ENCODE measurements at places on chromosomes 7 and 10.

DNA sequence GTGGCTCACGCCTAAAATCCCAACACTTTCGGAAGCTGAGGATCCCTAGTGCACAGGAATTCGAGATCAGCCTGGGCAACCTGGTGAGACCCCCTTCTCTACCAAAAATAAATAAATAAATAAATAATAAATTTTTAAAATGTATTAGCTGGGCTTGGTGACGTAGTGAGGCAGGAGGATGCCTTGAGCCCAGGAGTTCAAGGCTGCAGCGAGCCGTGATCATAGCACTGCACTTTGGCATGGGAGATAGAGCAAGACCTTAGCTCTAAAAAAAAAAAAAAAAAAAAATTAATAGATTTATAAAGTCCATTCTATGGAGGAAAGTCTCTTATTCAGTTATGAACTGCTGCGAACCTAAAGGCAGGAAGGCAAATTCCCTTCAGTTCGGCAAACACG lies 1.1 kb upstream of the PTPN12 start:
- no peak for DNase-seq

- DNase-seq: no peak
These were observed 50.1 kb upstream of the DRGX start for GRCh38 chr10:49446031-49446430.

DNA sequence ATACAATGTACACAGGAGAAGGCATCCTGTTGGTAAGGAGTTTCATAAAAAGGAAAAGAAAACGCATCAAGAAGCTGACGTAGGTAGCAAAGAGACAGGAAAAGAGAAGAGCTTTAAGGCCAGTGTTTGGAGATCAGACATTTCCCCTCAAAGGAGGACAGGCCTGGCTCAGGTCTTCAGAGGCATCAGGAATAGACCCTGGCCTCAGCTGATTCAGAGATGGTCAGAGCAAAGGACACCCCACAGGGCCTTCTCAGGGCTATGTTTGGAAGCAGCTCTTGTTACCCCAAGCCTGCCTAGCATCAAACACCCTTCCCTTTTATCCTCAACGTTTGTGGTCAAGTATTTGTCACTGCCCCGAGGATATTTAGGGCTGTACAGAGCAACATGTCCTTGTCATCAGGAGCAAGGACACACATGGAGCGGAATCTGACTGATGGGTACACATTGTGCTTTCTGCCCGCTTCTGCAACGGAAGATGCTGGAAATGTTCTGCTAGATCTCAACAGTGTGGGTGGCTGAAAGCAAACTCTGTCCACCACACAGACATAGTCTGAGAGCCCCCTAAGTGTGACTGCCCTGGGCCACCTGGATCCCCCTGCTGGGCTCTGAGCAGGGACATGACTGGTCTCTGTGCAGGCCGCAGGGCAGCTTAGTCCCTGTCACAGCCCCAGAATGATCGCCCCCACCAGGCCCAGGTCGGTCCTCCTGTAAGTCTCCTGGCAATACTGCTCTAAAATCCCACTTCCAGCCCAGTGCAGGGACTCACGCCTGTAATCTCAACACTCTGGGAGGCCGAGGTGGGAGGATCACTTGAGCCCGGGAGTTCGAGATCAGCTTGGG lies 1.0 kb upstream of the ZDHHC4 start:
- no peak for DNase-seq

DNA sequence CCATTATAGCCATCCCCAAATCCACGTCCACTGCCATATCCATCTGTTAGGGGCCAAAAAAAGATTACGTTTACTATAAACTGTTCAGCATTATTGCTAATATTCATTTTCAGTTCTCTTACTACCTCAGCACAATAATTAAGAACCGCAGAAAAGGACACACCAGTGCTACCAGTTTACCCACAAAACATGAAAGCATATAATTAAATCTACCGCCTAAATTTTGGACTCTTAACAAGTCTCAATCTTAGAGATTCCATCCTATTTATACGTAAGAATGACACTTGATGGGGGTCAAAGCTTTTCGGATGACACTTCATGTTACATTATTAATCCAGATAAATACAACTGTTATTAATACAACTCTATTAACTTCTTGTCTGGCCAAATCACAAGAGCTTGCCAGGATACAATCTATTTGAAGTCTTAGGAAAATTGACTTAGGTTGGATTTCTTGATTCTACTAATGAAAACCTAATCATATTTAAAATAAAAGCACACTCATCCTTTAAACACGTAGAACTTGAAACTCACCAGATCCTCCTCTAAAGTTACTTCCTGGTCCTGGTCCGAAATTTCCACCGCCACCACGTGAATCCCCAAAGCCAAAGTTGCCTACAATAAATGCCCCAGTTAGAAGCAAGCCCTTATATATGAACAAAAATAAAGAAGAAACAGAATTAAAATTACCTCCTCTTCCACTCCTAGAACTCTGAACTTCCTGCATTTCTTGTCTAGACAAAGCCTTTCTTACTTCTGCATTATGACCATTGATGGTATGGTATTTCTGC lies 4.5 kb downstream of the HNRNPA2B1 start:
- no peak for DNase-seq

DNA sequence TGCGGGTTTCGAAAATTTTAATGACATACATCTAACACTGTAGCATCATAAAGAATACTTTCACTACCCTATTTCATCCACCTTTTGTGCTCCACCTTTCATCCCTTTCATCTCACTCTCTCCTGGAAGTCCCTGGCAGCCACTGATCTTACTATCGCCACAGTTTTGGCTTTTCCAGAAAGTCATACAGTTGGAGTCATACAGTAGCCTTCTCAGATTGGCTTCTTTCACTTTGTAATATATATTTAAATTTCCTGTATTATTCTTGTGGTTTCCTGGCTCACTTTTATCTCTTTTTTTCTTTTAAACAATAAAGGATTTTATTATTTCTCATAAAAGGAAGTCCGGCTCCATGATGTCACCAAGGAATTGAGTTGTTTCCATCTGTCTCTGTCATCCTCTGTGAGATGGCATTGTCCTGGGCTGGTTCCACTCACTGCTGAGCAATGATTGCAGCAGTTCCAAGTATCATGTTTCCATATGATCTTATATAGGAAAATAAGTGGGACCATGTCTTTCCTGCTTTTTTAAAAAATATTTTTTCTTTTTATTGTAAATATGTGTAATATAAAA lies 626.3 kb downstream of the POM121L12 start:
- DNase-seq: no peak

GRCh38 chr7:25496476-25497368 lies 268.4 kb upstream of the NPVF start:
- DNase-seq: no peak

DNA sequence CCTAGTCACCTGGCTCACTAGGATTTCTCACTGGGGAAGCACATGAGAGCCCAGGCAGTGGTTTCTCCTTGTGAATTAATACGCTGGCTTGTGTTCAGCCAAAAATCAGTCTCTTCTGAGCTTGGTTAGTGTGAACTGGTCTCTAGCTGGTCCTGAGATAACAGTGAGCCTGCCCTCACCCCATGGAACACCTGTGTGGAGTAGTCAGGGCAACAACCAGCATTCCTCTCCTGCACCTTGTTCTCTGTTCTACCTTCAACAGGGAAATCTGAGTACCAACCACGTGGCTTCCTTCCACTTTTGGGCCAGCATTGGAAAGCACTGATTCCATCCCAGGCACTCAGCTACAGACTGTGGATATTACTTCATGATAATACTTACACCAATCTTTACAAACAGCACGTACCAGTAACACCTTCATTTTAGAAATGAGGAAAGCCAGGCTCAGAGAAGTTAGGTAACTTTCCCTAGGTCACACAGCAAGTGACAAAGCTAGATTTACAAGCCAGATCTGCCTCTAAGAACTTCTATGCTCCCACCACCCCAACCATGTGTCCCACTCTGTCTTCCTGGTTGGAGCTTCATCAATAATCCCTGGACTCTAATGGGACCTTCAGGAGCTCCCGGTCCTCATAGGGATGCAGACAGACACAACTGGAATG lies 106.6 kb downstream of the GRID1 start:
- no peak for DNase-seq

DNA sequence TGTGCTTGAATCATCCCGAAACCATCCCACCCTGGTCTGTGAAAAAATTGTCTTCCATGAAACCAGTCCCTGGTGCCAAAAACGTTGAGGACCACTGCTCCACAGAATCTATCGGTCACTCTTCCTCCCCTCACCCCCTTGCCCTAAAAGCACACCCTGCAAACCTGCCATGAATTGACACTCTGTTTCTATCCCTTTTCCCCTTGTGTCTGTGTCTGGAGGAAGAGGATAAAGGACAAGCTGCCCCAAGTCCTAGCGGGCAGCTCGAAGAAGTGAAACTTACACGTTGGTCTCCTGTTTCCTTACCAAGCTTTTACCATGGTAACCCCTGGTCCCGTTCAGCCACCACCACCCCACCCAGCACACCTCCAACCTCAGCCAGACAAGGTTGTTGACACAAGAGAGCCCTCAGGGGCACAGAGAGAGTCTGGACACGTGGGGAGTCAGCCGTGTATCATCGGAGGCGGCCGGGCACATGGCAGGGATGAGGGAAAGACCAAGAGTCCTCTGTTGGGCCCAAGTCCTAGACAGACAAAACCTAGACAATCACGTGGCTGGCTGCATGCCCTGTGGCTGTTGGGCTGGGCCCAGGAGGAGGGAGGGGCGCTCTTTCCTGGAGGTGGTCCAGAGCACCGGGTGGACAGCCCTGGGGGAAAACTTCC lies 784 bp upstream of the SERPINE1 start:
- no peak for DNase-seq

- DNase-seq: no peak
These were observed 35.7 kb downstream of the POLR3A start for GRCh38 chr10:77993620-77994019.

DNA sequence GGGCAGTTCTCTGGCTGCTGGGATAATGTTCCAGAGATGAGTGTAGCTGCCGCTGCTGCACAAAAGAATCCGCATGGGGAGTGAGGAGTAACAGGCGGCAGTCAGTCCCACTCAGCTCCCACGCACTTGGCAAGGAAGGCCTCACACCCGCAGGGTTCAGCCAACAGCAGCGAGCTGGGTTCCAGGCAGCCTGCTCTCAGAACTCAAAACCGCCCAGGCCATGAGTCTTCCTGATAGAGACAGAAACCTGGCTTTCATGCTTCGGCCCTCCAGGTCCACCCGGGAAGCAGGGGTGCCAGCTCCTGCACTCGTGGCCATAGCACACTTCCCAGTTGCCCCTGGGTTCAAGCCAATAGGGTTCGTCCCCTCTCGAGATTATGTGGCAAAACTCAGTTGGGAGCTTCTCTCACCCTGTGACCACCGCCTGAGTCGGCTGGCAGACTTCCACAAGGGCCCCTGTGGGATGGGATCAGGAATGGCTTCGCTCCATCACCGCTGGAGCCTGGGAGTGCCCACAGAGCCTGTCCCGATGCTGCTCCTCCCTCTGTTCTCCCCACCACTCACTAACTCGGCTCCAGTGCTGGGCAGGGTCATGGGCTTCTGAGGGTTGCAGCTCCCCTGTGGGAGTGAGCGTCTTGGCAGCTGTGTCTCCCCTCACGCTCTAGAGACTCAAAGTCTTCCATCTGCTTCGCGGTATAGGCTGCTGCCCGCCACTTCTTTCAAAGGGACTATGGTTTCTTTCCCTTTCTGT lies 20.6 kb downstream of the CLRN3 start:
- no peak for DNase-seq

GRCh38 chr10:54710918-54711317 lies 90.1 kb downstream of the PCDH15 start:
- DNase-seq: no peak

GRCh38 chr10:130127364-130128061 lies 8.7 kb upstream of the GLRX3 start:
- DNase-seq: peak; percentile 14

DNA sequence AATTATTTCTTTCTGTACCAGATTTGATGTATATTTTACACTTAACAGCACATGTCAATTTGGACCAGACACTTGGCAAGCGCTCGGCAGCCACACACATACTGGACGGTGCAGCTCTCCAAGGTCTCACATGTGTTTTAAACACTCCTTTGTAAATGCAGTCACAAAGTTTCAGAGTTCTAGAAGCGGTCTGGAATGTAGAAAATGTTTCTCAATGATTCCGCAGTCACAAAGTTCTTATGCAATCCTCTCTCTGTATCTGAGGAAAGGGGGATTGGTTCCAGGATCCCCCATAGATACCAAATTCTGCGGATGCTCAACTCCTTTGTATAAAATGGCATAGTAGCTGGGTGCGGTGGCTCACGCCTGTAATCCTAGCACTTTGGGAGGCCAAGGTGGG lies 253.0 kb upstream of the GRB10 start:
- no peak for DNase-seq

- no peak for DNase-seq
These were observed 36.2 kb downstream of the TOMM7 start for GRCh38 chr7:22786290-22786932.

DNA sequence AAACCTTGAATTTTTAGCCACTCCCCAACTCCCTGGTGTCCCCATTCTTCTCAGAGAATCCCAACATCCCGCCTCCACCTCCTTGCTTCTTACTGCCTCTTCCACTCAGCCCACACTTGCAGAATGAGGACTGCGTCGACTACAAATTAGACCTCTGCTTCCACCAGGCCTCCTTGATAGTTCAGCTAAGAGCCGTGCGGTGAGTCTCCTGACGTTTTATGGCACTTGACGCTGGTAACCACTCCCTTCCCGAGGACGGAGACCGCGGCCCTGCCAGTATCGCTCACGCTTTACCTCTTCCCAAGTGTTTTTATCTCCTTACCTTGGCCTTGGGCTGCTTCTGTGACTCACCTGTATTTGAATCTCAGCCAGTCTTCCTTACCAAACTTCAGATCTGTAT lies 31.1 kb downstream of the RBM17 start:
- no peak for DNase-seq

GRCh38 chr7:50665403-50666123 lies 100.4 kb upstream of the DDC start:
- DNase-seq: no peak

- DNase-seq: no peak
These were observed 131.8 kb upstream of the WDR11 start for GRCh38 chr10:120719333-120719732.

GRCh38 chr10:113244750-113245149 lies 294.7 kb downstream of the TCF7L2 start:
- DNase-seq: no peak

DNA sequence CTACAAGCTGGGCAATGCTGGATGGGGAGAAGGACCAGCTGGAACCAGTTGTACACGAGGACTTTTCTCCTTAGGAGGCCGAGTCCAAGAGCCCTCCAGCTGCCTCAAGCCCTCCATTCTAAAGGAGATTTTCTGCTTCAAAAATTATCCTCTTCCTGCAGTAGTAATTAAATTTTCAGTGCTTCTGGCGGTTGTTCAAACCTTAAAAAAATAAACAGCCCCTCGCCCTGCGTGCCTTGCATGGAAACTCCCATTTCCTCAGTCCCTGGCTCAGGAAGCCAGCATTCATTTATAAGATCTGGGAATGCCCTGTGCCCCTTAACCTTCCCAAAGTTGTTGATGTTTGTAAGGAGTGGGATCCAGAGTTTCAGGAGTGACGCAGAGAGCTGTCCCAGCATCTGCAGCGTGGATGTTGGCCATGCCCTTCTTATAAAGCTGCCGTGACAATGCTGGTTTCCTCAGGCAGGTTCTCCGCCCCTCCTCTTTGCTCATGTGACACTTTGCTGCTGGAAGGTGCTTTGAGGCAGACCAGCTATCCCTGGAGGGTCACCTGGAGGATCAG lies 24.0 kb upstream of the ACTR3B start:
- no peak for DNase-seq

GRCh38 chr7:121138262-121138933 lies 149.9 kb downstream of the CPED1 start:
- DNase-seq: no peak
